ENCODE measurements at places on chromosomes 7 and 10.

GRCh38 chr7:94003446-94004023, 620 bp downstream of the BET1 start:
- DNase-seq, result no peak

- DNase-seq, result peak; percentile 52
Observed at GRCh38 chr10:97479939-97480338, 18.3 kb downstream of the MMS19 start.

DNA sequence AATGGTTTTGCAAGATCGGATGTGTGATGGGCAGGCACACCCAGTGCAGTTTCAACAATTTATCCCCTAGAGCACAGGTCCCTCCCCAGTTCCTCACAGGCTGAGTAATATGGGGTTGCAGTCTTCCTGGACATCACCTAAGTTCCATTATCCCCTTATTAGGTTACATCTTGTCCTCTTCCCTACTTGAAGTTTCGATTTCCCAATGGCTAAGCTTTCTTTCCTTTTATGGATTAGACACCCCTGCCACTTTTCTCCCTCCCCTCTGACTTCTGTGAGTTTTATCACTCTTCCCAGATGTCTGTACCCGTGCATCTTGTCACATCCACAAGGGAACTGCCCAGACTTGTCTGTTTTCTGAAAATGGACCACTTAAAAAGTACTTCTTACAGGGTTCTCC, 2.4 kb upstream of the NIPSNAP2 start:
- no peak for DNase-seq

DNA sequence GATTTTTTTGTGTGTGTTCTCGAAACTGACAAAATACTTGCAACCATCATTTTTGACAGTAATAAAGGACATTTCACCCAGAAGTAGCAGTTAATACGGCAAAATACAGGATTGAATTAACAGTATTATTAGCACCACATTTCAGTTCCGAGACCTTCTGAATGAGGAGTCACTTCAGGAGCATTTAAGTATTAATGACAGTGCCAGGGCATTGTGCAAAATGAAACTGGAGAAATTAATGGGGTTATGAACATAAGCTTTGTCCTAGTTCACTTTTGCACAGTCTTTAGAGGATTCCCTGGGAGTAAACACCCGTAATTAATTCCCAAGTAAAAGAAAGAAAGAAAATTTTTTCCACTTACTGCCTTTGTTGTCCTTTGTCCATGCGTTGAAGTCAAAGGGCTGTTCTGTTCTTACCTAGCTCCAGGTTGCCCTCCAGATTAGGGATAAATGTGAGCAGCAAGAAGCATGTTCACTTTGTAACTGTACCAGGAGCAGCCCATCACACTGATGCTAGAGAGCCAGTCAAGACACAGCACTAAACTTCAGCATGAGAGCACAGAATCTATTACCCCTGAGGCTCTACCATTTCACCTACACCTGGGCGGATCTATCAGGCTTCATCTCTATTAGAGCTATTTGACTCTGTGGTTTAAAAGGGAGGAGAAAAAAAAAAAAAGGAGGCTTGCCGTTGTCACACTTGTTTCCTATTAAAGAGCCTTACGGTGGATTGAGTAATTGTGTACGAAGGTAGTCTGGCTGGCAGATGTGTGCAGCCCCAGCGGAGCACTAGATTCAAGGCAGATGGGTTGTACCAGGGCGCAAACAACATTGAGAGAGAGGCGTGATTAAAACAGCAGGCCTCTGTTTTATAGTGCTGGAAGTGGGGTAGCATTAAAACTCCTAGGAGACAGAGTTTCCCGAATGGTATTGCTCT, 297.8 kb upstream of the SEMA3A start:
- DNase-seq, result peak; percentile 68

GRCh38 chr7:112833082-112833481, 42.9 kb upstream of the TMEM168 start:
- DNase-seq, result no peak

DNA sequence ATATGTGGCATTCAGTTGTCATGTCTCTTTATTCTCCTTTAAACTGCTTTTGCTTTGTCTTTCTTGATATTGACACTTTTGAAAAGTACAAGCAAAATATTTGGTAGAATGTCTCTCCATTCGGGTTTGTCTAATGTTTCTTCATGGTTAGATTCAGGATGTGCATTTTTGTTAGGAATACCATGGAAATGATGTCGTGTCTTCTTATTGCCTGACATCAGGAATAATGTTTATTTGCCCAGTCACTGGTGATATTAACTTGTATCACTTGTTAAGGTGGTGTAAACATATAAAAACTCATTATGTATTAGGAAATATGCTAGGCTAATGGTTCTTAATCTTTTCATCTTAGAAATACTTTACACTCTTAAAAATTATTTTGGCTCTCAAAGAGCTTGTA, 43.4 kb downstream of the CDK1 start:
- DNase-seq, result no peak

DNA sequence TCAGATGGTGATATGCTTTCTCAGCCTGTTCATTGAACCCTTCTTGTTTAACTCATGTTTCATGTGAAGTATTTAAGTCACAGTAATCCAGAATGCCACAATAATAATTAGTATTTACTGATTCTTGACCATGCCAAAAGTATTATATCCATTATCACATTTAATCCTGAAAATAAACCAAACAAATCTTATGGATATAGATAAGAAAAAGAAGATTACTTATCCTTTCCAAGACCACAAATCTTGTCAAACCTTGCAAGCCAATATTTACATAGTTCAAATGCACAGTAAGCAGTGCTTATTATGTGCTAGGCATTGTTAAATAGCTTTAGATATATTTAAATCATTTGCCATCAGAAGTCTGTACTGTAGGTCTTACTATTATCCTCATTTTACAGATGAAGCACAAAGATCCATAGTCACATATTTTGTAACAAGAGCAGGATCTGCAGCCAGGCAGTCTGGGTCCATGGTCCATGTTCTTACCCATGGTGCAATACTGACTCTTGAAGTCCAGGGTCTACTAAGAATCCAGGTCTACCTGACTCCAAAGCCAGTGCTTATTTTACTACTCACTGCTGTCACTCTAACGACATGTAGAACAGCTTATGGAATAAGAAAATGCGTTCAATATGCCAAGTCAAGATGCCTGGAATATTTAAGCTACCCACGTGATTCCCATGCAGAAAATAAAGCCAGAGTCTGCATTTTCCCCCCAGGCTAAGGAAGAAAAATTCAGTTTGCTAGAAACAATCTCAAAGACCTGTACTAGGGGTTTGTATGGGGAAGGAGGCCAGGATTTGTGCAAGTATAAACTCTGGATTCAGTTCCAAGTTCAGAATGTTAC, 984.8 kb upstream of the LRRTM3 start:
- no peak for DNase-seq

DNA sequence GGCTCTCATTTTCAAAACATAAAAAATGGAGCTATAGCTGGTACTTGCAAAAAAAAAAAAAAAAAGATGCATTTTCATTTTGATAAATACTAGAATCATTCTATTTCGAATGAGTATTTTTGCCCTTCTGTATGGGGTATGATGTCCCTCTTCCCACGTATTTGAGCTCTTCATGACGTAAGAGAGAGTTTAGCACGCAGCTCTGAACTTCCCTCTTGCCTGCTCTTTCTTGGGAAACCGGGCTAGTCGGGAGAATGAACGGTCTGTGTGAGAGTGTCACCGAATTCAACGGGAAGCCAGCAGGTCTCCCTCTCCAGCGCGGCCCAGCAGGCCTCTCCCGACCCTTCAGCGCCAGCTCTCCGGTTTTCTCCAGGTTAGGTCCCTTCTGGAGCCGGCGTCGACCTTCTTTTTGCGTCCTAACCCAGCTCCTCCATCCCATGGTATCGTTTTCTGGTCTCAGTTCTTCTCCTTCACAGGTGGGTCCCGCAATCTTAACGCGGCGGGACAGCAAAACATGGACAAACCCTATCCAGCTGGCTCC, 159.2 kb upstream of the PITRM1 start:
- no peak for DNase-seq

DNA sequence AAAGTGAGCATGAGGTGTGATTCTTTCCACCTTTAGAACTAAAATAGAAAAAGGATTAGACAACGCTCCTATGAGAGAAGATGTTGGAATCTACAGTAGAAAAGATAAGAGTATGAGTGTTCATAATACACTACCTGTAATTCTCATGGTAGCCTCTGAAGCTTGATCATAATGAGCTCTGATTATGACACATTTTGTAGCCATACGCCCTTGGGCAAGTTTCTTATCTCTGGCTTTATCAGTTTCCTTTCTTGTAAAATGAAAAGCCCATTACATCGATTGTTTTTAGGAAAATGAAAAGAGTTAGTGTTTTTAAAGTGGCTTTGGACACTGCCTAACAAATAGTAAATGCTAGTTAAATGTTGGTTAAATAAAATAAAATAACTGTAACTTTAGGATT, 22.4 kb upstream of the PRSS58 start:
- DNase-seq, result no peak

DNA sequence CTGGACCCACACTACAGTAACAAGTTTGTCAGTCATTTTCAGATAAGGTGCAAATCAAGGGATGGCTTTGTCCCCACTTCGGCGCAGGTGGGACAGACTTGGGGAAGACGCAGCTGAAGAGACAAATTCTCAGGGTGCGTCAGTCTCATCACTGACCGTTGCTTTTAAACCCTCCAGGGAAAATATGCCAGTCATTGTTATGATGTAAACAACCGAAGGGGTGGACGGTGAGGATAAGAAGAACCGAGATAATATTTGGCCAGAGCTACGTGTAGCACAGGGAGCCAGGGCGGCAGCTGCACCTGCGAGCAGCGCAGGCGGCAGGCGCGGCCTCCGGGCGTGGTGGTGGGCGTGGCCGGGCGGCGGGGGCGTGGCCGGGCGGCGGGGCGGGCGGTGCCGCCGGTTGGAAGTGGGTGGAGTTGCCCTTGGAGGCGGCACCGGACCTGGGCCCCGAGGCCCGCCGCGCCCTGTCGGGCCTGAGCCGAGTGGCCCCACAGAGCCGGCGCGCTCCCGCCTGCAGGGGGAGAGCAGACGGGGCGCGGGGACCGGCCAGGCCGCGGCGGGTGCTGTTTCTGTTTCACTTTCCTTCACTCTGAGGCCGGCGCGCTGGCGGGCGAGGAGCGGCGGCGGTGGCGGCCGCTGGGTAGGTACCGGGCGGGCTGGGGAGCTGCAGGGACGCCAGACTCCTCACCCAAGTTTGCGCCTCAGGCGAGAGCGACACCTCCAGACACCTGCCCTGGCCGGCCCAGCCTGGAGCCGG, at the start of gene PCGF5:
TSS of gene PCGF5 (plus strand) at position 470 of the 760 bp plus-strand sequence. CDS start 2,209 bp downstream, outside the sequence.
- DNase-seq, result peak; percentile 95

DNA sequence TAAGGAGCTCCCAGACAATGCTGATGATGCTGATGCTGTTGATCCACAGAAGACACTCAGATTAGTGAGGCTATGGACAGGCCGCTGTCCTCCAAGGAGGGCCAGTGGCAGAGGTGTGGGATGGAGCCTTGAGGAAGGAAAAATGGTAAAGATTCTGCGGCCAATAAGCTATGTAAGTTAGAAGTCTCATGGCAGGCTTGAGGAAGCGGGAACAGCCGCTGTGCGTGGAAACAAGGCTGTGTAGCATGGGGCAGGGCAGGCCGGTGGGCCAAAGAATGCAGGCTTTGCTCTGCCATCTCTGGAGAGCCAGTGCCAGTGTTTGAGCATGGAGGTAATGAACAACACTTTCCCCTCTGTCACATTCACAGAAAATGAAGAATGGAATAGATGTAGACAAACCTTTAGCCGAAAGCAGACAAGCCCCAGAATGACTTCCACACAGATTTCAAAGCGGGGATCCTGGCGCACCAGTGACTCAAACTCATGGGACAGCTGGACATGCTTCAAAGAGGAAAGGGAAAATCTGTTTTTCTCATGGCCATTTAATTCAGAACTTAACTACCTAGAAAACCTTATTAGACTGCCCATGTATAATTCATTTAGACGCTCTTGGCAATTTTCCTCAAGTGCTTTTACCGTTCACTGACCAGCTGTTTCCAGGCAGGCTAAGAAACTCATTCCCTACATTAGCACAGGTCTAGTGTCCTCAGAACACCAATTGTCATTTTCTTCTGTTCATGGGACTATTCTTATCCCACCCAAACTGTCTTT, 16.9 kb upstream of the FIGNL1 start:
- no peak for DNase-seq

GRCh38 chr10:50362547-50363125, 111.3 kb upstream of the ASAH2 start:
- no peak for DNase-seq

DNA sequence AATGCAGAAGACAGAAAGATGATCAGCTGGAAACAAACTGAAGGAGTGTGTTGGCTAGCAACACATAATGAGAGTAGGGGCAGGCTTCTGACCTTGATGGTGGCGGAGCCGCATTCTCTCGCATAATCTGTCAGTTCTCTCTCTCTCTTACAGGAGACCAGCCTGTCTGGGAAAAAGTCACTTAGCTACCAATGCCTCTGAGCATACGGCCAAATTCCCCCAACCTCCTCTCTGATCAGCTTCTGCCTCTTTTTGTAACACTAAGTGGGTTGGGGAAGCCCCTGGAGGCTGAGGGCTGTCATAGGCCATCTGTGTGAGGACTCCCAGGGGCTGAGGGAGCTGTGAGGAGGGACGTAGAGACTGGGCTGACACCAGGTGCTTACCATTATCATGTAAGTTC, 104.6 kb downstream of the HIPK2 start:
- no peak for DNase-seq

DNA sequence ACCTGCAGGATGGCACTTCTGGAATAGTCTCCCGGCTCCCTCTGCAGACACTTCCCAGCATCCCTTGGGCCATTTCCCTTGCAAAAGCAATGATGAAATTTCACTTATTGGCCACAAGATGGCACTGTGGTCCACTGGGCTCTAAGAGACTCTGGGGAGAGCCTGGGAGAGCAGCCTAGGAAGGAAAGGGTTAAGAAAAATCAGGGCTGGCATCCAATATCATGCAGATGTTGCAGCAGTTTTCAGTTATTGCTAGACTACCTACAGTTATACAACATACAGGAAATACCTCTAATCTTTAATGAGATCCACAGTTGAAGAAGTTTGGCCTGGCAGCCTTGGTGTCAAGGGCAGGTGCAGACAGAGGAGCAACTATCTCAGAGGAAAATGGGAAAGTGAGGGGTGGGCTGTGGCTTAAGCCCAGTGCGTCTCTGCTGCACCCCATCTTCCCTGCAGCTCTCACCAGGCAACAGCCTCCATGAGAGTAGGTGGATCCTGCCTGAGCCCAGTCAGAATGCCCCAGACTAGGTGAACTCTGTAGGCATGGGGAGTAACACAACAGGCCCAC, 100.2 kb upstream of the PRSS58 start:
- no peak for DNase-seq

DNA sequence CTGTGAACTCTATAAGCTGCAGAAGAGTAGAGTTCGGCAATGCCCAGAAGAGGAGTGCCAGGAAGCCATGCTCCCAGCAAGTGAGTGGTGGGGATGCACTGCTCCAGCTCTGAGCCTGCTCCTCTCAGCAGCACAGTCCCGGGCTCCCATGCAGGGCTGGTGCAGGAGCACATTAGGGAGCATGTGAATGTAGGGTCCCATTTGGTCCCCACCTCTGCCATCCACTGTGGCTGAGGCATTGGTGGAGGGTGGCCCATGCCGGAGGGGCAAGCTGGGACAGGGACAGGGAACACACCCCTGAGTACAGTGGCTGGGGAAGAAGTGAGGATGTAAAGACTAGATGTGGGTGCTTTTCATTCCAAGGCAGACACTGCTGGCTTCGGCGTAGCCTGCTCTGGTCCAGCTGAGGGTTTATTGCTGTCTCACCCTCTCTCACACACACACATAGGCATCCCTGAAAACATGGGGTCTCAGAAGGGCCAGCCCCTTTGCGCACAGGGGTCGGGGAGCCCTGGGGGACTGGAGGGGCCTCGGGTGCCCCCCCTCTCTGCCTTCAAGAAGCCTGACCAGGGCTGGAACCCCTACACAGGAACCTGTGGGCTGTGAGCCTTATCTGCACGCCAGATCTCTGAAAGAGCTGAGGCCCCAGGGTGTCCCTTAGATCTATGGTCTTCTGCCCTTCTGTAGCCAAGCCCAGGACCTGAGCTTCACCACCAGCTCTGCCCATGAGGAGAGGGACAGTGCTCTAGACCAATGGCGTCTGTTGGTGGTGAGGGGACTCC, 341.0 kb downstream of the TCERG1L start:
- no peak for DNase-seq

Measured in islet precursor cell (in vitro differentiated cells).